ENCODE measurements at places on chromosomes 12 and 14.
A peak's percentile ranks its signal among the peaks of the same experiment; 100 is the strongest.

DNA sequence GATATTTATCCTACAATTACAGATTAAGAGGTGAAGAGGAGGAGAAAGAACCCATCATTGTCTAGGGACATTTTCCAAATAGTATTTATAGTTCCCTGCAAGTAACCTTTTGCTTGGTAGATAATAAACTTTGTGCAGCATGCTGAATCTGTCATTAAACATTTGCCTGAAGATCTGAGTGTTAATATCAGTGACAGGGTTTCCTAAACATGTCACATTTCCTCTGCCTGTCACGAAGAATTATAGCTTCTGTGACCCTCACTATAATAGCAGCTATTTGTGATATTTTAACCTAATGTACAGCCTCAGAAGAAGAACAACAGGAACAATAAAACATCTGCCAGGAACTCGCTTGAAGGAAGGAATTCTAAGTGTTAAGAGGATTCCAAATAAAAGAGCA is 350.3 kb downstream of the GXYLT1 start:
- DNase-seq = no peak

DNA sequence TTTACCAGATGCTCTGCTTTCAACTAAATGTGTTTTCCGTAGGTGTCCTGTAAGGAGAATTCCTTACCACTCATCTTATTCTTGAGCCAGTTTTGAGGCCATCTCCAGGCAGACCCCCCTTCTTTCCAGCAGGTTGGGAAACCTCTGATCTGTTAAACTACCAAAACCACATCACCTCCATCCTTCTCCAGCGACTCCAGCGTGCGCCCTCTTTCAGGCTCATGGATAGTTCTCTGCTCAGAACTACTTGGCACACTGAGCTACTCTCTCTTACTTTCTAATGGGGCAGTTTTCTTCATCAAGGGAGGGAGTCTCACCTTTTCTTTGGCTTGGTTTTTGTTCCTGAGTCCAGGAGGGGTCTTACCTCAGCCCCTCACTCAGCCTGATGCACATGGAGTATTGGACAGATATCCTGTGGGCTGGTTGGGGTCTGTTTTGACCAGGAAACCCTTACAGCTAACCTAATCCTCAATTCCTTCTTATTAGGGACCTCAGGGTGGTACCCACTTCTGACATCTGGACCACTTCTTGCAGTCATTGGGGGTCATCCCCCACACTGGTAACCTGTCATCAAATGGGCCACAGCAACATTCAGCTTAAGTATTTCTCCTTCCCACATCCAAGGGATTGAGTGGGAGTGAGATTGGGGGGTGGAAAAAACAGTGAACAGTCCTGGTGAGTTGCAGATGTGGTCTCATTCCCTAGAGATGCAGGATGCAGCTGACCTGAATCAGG is 5.2 kb downstream of the DHRS2 start:
- no peak for DNase-seq

- DNase-seq = no peak
These were observed 360.4 kb downstream of the ATP23 start for GRCh38 chr12:58301730-58302122.

- no peak for DNase-seq
These were observed 344.2 kb downstream of the LRIG3 start for GRCh38 chr12:58576081-58576480.

DNA sequence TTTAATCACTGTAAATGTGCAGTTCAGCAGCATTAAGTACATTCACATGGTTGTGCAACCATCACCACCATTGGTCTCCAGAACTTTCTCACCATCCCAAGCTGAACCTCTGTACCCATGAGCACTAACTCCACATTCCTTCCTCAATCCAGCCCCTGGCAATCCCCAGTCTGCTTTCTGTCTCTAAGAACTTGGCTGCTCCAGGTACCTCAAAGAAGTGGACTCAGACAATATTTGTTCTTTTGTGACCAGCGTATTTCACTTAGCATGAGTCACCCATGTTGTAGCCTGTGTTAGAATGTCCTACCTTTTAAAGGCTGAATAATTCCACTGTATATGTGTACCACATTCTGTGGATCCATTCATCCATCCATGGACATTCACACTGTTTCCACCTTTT is 64.6 kb downstream of the SLC24A4 start:
- DNase-seq = no peak

- no peak for DNase-seq
These were observed 223.8 kb downstream of the EFCAB11 start for GRCh38 chr14:89730687-89731086.

GRCh38 chr12:87793131-87793530 is 236.1 kb downstream of the C12orf50 start:
- no peak for DNase-seq

- no peak for DNase-seq
These were observed 28.1 kb downstream of the PEX5 start for GRCh38 chr12:7217475-7218069.

- no peak for DNase-seq
These were observed 107.4 kb upstream of the RGS6 start for GRCh38 chr14:71824816-71825215.

DNA sequence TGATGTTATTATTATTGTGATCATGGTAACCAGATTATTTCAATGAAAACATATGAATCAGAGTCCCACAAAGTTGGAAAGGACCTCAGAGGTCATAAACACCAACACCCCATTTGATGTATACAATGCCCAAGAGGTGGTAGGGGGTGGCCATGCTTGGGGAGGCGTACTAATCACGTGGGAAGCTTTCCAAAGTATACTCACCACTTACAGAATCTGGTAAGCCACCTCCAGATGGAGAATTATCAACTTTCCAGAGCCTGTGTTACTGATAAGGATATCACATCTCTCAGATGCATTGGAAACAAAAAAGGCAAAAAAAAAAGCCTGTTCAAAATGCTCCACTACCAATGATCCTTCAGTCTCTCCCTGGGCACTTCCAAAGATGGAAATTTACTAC is 8.4 kb downstream of the DAD1 start:
- no peak for DNase-seq

DNA sequence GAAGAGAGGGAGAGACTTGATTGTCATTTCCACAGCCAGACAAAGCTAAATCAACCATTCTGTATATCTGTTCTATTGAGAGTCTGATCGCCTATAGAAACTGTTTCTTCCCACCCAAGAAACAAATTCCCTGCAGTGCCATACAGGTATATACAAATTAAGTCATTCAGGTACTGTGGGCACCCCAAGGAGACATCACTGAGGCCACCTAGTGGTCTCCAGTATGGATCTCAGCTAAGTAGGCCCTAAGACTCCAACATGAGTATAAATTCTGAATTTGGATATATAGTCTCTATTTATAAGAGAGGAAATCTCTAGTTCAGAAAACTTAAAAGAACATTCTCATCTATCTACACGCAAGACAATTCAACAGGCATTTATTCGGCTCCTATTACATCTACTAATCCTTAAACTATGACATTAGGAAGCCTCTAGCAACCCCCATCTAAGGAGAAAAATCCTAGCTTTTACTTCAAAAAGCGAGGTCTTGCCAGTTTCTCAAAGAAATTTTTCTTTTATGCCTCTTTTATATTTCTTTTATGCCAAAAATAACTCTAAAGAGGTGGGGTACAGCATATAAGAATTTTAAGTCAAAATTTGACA is 62.6 kb downstream of the DCAF5 start:
- peak; percentile 9 for DNase-seq

DNA sequence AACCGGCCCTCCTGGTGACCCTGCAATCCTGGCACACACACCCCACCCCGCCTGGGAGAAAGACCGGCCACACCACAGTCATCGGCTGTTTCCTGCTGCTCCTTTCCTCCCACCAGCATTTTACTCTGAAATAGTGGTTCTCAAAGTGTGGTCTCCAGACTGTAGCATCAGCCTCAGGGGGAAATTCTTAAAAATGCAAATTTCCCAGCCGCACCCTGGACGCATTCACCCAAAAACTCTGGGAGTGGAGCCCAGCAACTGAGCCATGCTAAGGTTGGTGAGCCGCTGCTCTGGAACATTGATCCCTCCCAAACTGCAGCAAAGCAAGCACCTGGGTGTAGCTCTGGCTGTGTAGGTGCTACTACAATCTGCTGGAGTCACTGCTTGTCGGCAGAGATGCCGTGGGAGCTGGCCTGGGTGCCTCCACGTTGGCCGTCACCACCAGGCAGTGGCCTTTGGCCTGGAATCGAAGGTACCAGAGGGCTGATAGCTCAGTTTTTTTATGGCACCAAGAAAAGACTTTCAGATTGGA is 38.4 kb upstream of the BCL2L14 start:
- no peak for DNase-seq

- DNase-seq = no peak
These were observed 2.8 kb upstream of the EML1 start for GRCh38 chr14:99790201-99790977.

DNA sequence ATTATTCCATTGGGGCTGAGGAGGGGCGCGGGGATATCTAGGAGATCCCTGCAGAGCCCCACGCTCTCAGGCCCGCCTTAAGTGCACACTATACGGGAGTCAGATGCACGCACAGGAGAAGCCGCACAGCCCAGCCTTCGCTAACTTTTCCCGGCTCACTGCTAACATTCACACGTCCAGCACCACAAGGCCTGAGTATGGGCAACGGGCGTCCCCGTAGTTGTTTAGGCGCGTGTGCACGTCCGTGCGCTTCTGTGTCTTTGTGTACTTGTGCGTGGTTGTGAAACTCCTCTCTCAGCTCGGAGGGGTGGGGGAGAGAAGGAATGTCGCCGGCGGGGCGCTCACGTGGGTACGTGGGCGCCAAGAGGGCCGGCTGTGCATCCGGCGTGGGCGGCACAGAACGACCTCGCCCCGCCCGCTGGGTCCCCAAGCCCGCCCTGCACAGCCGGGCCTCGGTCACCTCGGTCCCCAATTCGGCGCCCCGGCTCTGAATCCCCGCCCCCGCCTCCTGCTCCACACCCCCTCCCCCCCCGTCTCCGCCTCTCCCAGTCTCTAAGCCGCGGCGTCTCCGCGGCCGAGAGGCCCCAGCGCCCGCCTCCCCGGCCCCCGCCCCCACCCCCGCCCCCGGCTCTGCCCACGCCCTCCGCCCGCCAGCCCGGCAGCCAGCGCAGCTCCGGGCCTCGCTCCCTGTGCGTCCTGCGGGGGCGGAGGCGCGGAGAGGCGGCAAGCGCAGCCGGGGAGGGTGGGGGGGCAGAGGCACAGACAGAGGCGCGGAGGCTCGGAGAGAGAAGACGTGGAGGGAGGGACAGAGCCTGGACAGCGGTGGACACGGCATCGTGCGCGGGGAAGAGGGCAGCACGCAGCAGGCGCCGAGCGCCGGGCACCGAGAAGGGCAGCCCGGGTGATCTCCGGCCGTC is at the start of gene NAB2:
TSS of gene NAB2 (plus strand) at position 761 of the 917 bp plus-strand sequence. CDS start 158 bp downstream, outside the sequence.
- DNase-seq = peak; percentile 76

GRCh38 chr14:64760146-64760755 is 56.0 kb downstream of the PLEKHG3 start:
- peak; percentile 69 for DNase-seq

GRCh38 chr14:95287176-95287754 is 32.4 kb downstream of the CLMN start:
- DNase-seq = no peak

DNA sequence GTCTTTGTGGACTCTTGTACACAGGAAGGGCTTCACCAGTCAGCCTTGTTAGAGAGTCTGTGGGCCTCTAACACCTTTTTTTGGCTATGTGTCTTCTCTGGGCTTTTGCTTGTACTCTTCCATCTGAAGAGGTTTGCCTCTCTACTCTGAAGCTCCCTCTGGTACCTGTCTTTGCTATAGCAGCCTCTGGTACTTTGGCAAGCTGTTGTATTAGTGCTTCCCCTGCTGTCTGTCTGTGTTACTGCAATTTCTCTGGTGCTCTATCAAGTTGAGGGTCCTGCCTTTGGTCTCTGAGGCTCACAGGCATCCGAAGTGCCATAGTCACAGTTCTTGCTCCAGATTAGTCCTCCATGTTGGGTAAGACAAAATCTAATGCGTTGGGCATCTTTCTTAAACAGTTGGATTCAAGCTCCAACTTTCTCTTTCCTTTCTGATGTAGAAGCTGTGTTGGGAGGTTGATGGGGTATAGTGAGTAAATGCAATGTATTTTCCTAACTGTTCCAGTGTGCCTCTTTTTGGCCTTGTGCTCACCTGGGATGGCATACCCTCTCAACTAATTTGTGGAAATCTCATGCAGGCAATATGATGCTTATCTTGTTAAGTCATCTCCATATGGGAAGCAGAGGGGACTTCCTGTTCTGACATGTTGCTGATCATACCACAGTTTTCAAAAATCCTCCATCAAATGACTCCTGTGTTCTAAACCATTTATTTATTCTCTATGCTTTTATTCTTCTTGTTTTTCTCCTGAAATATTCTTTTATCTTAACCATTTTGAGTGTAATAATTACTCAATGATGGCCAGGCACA is 88.8 kb downstream of the ATF7IP start:
- DNase-seq = no peak

GRCh38 chr12:127942981-127943380 is 324.0 kb upstream of the TMEM132C start:
- DNase-seq = no peak

- no peak for DNase-seq
These were observed 6.4 kb upstream of the SLC38A4 start for GRCh38 chr12:46832130-46832704.

GRCh38 chr12:108547686-108548085 is 13.3 kb downstream of the SART3 start:
- no peak for DNase-seq

- DNase-seq = no peak
These were observed 20.0 kb downstream of the CIT start for GRCh38 chr12:119857041-119857591.

GRCh38 chr12:34290381-34290995 is 268.2 kb downstream of the ALG10 start:
- no peak for DNase-seq

DNA sequence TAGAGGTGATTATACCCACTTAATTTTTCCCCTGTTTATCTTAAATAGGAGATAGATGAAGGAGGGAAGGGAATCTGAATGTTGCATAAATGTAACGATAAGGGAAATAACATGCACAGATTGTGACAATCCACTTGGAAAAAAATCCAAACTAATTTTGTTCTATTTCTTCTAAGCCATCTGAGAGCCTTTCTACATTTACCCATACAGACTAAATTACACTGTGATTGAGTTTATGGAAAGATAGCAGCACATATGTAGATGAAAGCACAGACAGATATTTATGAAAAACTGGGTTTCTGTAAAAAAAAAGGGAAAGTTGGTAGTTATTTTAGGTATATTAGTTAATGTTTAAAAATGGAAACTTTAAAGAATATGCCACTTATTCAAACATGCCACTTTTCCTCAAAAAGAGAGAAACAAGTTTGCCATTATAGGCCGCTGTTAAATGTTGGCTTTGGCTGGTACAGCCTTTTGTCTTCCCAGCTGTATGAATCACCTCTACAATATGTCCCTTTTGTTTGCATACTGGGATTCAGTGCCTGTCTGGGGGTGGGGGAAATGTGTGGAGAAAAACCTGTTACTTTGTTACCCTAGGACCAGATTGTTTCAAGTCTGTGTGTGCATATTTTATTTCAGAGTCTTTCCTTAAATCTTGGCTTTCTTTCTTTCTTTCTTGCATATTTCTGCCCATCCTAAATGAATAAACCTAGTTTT is 470.2 kb upstream of the LMO3 start:
- DNase-seq = no peak

- DNase-seq = no peak
These were observed 55.1 kb upstream of the CMKLR1 start for GRCh38 chr12:108394196-108394595.

GRCh38 chr12:51199366-51199945 is 18.4 kb downstream of the POU6F1 start:
- no peak for DNase-seq
